G401 (cell line): ENCODE measurements at places on chromosomes 2 and 18. TPM values are rescaled to one million over a fixed set of nuclear protein-coding genes. Genes with fewer than 3 reads are reported as not detected.

The MEP1B gene
- total RNA-seq: not detected in 2 replicates

The ZNF385B gene
- not detected in 2 replicates for total RNA-seq

The SPP2 gene
- not detected in 2 replicates for total RNA-seq

The GTF3C2 gene
- 101 and 102 TPM in 2 replicates for total RNA-seq

The GDF7 gene
- 0.37 and 1.2 TPM in 2 replicates for total RNA-seq

The GALNT13 gene
- 10.5 and 22.8 TPM in 2 replicates for total RNA-seq

The ANKRD62 gene
- total RNA-seq: not detected in 2 replicates

The PTPN4 gene
- 14.0 and 33.9 TPM in 2 replicates for total RNA-seq

The ASAP2 gene
- total RNA-seq: 5.5 and 7.1 TPM in 2 replicates

The GNAL gene
- total RNA-seq: 0.12 and 2.1 TPM in 2 replicates

The TEKT4 gene
- total RNA-seq: not detected in 2 replicates

The NAB1 gene
- total RNA-seq: 2.1 and 3.3 TPM in 2 replicates

The EVA1A gene
- 97.2 and 126 TPM in 2 replicates for total RNA-seq

The ADRA2B gene
- total RNA-seq: 0.37 TPM in 1 of 2 replicates, not detected in the other

The TMX3 gene
- total RNA-seq: 32.2 and 80.9 TPM in 2 replicates

The KIAA2012 gene
- total RNA-seq: not detected in 2 replicates

The ZSWIM2 gene
- not detected in 2 replicates for total RNA-seq

The EXOC6B gene
- total RNA-seq: 19.1 and 39.5 TPM in 2 replicates

The ARHGEF4 gene
- 0.10 TPM in 1 of 2 replicates, not detected in the other for total RNA-seq

The TMEM87B gene
- 12.4 and 13.8 TPM in 2 replicates for total RNA-seq

The SLC19A3 gene
- total RNA-seq: not detected in 2 replicates

The SPR gene
- total RNA-seq: 55.9 and 65.8 TPM in 2 replicates

The ERFE gene
- 5.1 and 9.4 TPM in 2 replicates for total RNA-seq

The UGT1A5 gene
- total RNA-seq: not detected in 2 replicates

The CCDC148 gene
- total RNA-seq: 2.5 and 4.1 TPM in 2 replicates

The EMILIN2 gene
- 0.06 and 0.07 TPM in 2 replicates for total RNA-seq

The CAMKMT gene
- 1.6 and 6.5 TPM in 2 replicates for total RNA-seq

The FBXO36 gene
- 5.0 and 6.3 TPM in 2 replicates for total RNA-seq

The NPHP1 gene
- total RNA-seq: 6.2 and 12.2 TPM in 2 replicates

The BOLL gene
- total RNA-seq: not detected in 2 replicates

The AFF3 gene
- 0.62 and 3.0 TPM in 2 replicates for total RNA-seq

The SERPINB3 gene
- not detected in 2 replicates for total RNA-seq

The ANKRD29 gene
- not detected in 2 replicates for total RNA-seq

The VSNL1 gene
- total RNA-seq: not detected in 2 replicates

The DSG4 gene
- total RNA-seq: not detected in 2 replicates

The TNP1 gene
- total RNA-seq: not detected in 2 replicates

The SMIM21 gene
- 0.06 TPM in 1 of 2 replicates, not detected in the other for total RNA-seq

The GTF2A1L gene
- not detected in 2 replicates for total RNA-seq

The EN1 gene
- not detected in 2 replicates for total RNA-seq

The APOB gene
- total RNA-seq: 0.06 TPM in 1 of 2 replicates, not detected in the other

The CD226 gene
- 0.07 and 0.31 TPM in 2 replicates for total RNA-seq

The REG3G gene
- not detected in 2 replicates for total RNA-seq

The MROH2A gene
- total RNA-seq: not detected in 2 replicates

The GPR35 gene
- total RNA-seq: 0.86 TPM in 1 of 2 replicates, not detected in the other

The SLC16A14 gene
- 8.5 and 9.4 TPM in 2 replicates for total RNA-seq

The KLHL29 gene
- total RNA-seq: not detected in 2 replicates

The SP9 gene
- total RNA-seq: not detected in 2 replicates

The DUSP2 gene
- 37.2 and 44.4 TPM in 2 replicates for total RNA-seq

The TBC1D8 gene
- total RNA-seq: 2.3 and 5.8 TPM in 2 replicates

The CNOT11 gene
- total RNA-seq: 82.5 and 89.0 TPM in 2 replicates

The TANK gene
- total RNA-seq: 41.4 and 54.0 TPM in 2 replicates

The CXCR4 gene
- not detected in 2 replicates for total RNA-seq

The RIF1 gene
- 20.9 and 26.8 TPM in 2 replicates for total RNA-seq

The CXCR2 gene
- not detected in 2 replicates for total RNA-seq

The SULT1C4 gene
- not detected in 2 replicates for total RNA-seq

The ABHD1 gene
- 0.43 TPM in 1 of 2 replicates, not detected in the other for total RNA-seq

The ANKRD30BL gene
- total RNA-seq: not detected in 2 replicates

The MC5R gene
- total RNA-seq: not detected in 2 replicates

The CCDC102B gene
- 1.0 TPM in 1 of 2 replicates, not detected in the other for total RNA-seq

The RSAD2 gene
- total RNA-seq: not detected in 2 replicates
